CD8-positive, alpha-beta memory T cell (primary cell): ENCODE measurements at places on chromosomes 4 and X. TPM values are rescaled to one million over a fixed set of nuclear protein-coding genes. Genes with fewer than 3 reads are reported as not detected.

The CCDC110 gene
- total RNA-seq = not detected

The UGT8 gene
- 0.49 TPM for total RNA-seq

DNA sequence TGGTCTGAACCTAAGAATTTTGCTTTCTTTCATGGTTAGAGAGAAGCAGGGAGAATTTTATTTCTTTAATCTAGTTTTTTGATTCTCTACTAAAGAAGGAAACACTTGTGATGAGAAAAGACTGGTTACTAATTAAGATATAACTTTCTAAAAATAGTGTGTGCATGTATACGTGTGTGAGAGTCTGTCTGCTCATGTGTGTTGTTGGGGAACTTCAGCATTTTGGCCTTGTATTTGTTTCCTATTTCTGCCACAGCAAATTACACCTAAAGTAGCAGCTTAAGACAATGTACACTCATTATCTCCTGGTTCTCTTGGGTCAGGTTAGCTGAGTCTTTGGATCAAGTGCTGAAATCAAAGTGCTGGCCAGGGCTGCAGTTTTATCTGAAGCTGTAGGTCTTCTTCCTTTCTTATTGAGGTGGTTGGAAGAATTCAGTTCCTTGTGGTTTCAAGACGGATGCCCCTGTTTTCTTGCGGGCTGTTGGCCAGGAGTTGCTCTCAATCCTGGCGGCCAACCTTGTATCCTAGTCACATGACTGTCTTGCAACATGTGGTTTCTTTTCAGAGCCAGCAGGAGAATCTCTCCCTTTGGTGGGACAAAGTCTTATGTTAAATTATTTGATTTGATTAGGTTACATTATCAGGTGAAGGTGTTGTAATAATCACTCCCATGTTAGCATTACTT lies 188.4 kb upstream of the CLNK start:
- no peak overlapping the region for H3K27ac ChIP-seq
- H3K4me1 ChIP-seq = no peaks in the 10 kb centered on the region
- H3K4me3 ChIP-seq = no peak overlapping the region
- H3K36me3 ChIP-seq = no peaks in the 10 kb centered on the region
- H3K27me3 ChIP-seq = no peaks in the 10 kb centered on the region

The TIMM8A gene
- 43.3 TPM for total RNA-seq

The RTL9 gene
- not detected for total RNA-seq

- H3K27ac ChIP-seq = no peak overlapping the region
- H3K27me3 ChIP-seq = no peaks in the 10 kb centered on the region
- no peaks in the 10 kb centered on the region for H3K4me1 ChIP-seq
- H3K36me3 ChIP-seq = peaks cover 5% of the 10 kb centered on the region
Measured at GRCh38 chr4:39502019-39502663, 25.1 kb downstream of the UGDH start.

The GAB3 gene
- 6.2 TPM for total RNA-seq

GRCh38 chr4:3360777-3361176 lies 68.0 kb downstream of the RGS12 start:
- H3K4me3 ChIP-seq = no peak overlapping the region
- no peaks in the 10 kb centered on the region for H3K36me3 ChIP-seq
- no peak overlapping the region for H3K27ac ChIP-seq
- no peaks in the 10 kb centered on the region for H3K27me3 ChIP-seq
- no peak for DNase-seq

DNA sequence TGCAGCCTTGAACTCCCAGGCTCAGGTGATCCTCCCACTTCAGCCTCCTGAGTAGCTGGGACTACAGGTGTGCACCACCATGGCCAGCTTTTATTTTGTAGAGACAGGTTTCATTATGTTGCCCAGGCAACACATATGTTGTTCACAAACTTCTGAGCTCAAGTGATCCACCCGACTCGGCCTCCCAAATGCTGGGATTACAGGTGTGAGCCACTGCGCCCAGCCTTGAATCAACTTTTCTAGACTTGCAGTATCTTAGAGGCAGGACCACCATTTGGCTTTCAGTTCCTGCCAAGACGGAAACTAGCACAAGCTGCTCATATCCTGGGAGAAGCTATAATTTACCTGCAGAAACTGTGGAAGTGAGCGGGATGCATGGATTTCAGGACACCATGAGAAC lies 19.9 kb downstream of the NAT8L start:
- H3K4me1 ChIP-seq = no peaks in the 10 kb centered on the region
- no peak overlapping the region for H3K4me3 ChIP-seq
- no peaks in the 10 kb centered on the region for H3K27me3 ChIP-seq
- H3K36me3 ChIP-seq = no peaks in the 10 kb centered on the region

The VCX3A gene
- not detected for total RNA-seq

The SPANXN4 gene
- not detected for total RNA-seq
